Lung (tissue), 17 donors: ENCODE measurements at places on chromosomes 6 and 20. TPM values are rescaled to one million over a fixed set of nuclear protein-coding genes. Genes with fewer than 3 reads are reported as not detected.
A peak's percentile ranks its signal among the peaks of the same experiment; 100 is the strongest.

DNA sequence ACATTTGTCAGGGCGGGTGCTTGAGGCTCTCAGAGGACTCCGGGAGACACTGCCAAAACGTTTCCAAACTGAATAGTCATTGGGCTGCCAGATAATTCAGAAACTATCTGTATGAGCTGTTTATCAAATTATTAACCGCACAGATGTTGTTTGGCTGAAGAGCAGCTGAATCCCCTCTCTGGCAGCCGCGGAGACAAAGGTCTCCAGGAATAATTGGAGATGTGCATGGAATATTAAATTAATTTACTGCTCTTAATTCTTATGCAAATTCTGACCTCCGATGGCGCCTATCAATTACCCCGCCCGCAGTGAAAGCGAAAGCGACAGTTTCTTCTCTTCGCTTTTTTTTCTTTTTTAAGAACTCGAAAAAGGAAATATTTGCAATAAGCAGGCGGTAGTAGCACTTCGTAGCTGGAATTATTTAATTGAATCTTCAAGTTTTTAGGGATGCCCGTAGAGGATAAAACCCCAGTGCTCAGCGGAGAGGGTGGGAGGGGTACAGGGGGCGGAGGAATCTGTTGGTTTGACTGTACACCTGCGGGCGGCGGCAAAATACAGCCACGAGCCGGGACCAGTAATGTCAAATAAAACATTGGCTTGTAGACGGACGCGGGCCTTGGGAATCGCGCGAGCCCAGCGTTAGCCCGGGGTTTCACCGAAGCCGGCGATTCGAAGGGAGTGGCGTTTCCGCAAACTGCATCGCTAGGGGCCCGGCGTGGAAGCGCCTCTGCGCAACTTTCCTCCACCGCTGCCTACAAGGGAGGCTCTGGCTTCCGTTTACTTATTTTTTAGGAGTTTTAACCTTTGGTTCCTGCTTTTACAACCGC, 6.2 kb downstream of the LINC00237 start:
- H3K27ac ChIP-seq: no peak overlapping the region
- peak; percentile 34 for DNase-seq

GRCh38 chr6:87721311-87721710, 19.3 kb upstream of the AKIRIN2 start:
- no peak for DNase-seq
- no peak overlapping the region for H3K27ac ChIP-seq

GRCh38 chr20:15930311-15931305, 642.6 kb downstream of the KIF16B start:
- no peaks in the 10 kb centered on the region for H3K4me1 ChIP-seq
- no peaks in the 10 kb centered on the region for H3K36me3 ChIP-seq
- peak; percentile 74 for DNase-seq
- H3K4me3 ChIP-seq: no peak overlapping the region

- H3K27ac ChIP-seq: no peak overlapping the region
- H3K4me3 ChIP-seq: no peak overlapping the region
- H3K27me3 ChIP-seq: no peaks in the 10 kb centered on the region
Observed at GRCh38 chr20:17712201-17712600, 12.4 kb downstream of the BANF2 start.

DNA sequence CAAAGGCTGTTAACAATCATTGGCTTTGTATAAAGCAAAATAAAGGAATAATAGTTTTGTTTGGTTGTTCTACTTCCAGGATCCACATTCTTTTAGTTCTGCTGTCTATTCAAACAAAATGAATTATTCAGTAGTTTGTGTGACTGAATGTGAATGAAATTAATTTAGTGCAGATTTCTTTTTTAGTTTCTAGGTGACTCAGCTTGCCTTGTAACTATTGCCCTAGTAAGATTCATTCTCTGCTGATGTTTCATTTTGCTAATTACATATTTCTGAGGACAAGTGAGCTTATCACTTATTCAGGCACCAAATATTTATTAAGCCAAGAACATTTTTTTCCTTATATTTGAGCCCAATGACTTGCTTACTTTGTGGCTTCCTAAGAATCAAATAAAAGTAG, 46.5 kb upstream of the RIPOR2 start:
- no peaks in the 10 kb centered on the region for H3K27me3 ChIP-seq
- DNase-seq: no peak
- H3K27ac ChIP-seq: no peak overlapping the region
- H3K4me3 ChIP-seq: no peak overlapping the region

DNA sequence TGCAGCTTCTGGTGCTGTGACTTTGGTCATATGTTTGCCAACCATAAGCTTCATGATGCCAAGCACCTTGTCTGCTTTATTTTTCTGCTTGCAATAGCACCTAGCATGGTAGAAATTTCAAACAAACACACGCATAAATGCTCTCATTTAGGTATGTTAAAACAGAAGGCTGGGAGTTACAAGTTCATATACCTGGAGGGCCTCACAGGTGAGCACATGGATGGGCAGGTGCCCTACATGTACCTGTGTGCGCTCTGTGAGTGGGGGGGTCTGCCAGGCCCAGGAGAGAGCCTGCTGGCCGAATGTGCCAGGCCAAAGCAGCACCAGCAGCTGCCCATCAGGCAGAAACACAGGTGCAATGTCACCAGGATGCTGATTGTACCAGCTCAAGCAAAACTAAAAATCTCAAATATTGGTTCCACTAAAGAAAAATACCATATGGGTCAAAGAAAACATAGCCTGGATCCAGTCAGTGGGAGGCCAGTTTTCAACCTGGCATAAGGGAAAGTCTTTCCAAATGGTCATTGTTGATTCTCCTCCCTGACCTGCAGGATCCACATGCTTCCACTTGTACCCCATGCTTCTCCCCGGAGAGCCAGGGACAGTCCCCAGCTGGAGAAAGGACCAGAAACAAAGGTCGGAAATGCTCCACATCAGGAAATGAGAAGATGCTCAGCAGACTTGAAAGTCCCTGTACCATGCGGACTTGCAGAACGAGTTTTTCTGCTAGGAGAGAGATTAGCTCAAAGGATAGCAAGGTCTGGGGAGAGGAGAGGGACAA, 7.2 kb upstream of the PFDN4 start:
- no peak overlapping the region for H3K4me3 ChIP-seq
- no peaks in the 10 kb centered on the region for H3K4me1 ChIP-seq
- DNase-seq: no peak
- H3K36me3 ChIP-seq: no peaks in the 10 kb centered on the region
- no peaks in the 10 kb centered on the region for H3K27me3 ChIP-seq

DNA sequence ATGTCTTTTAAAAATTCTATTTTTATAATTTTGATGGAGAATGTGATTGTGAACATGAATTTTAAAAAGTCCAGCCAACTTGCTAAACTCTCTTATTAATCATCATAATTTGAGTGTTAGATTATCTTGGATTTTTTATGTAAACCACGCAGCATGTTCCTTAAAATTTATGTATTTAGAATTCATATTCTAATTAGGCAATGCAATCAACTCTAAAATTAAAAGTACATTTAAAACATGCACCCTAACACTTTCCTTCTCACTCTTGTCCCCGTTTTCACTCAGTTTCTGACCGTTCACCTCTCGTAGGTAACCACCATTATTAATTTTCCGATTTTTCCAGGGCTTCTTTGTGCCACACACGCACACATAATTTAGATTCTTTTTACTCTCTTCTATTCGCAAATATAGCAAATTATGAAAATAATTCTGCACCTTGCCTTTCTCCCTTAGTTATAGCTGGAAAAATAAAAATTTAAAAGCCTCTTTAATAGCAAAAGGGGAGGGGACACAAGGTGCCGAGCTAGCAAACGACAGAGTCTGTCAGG, 329 bp upstream of the ZKSCAN3 start:
- peak overlapping the region; percentile 47 for H3K27ac ChIP-seq
- H3K36me3 ChIP-seq: no peaks in the 10 kb centered on the region
- no peaks in the 10 kb centered on the region for H3K4me1 ChIP-seq

DNA sequence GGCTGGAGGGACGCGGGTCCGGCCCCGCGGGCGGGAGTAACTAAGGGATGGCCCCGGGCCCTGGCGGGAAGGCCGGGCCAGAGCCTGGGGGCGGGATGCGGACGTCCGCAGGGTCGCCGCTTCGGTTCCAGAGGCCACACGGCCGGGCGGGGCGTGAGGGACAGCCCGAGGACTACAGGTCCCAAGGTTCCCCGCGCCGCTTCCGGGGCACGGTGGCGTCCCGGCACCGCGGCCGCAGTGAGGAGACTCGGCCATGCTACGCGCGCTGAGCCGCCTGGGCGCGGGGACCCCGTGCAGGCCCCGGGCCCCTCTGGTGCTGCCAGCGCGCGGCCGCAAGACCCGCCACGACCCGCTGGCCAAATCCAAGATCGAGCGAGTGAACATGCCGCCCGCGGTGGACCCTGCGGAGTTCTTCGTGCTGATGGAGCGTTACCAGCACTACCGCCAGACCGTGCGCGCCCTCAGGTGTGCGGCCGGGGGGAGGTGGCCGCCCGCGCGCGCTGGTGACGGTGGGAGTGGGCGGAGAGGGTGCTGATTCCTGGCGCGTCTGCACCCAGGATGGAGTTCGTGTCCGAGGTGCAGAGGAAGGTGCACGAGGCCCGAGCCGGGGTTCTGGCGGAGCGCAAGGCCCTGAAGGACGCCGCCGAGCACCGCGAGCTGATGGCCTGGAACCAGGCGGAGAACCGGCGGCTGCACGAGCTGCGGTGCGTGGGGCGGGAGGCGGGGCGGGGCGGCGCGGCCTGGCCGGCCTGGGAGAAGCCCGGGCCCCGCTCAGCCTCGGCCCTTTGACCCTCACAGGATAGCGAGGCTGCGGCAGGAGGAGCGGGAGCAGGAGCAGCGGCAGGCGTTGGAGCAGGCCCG, at the start of gene MRPS26:
Gene MRPS26 (plus strand): TSS at position 237 of the 861 bp plus-strand sequence. CDS start 17 bp downstream, at position 254.
- H3K27ac ChIP-seq: peak within 1 kb of the TSS; percentile 98
- peak within 1 kb of the TSS; percentile 64 for H3K4me3 ChIP-seq
- H3K36me3 ChIP-seq: peaks cover 19% of the 10 kb centered on the region
- DNase-seq: peak; percentile 95
- peaks cover 15% of the 10 kb centered on the region for H3K4me1 ChIP-seq
- no peaks in the 10 kb centered on the region for H3K27me3 ChIP-seq

DNA sequence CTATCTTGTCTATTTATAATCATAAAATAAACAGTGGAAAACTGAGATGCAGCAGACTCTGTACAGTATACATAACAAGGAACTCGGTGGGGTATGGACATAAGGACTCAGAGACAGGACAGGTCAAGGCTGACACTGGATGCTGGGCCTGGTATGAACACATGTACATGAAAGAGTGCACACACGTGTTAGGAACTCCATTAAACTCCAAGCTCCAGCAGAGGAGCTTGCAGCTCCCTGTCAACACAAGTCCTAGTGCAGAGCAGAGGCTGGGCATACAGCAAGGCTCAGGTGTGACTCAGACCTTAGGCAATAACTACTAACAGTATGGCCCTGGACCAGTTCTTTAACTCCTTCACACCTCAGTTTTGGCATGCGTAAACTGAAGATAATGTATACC, 17.1 kb downstream of the NAPB start:
- no peak for DNase-seq
- no peaks in the 10 kb centered on the region for H3K27me3 ChIP-seq
- H3K27ac ChIP-seq: no peak overlapping the region
- peaks cover 7% of the 10 kb centered on the region for H3K36me3 ChIP-seq
- peaks cover 3% of the 10 kb centered on the region for H3K4me1 ChIP-seq

Gene TFAP2D
- not detected for total RNA-seq

Gene QKI
- total RNA-seq: 228 TPM

Gene CMTR1
- 33.1 TPM for total RNA-seq
